Spinal cord (tissue), 10 donors: ENCODE measurements at places on chromosomes 16 and 17. TPM values are rescaled to one million over a fixed set of nuclear protein-coding genes. Genes with fewer than 3 reads are reported as not detected.

The KRTAP9-2 gene
- total RNA-seq = not detected

The IL21R gene
- 0.30 TPM for total RNA-seq

The CCL16 gene
- total RNA-seq = 0.20 TPM

The BCO1 gene
- 0.40 TPM for total RNA-seq
